Omental fat pad (tissue), 4 donors: ENCODE measurements at places on chromosomes 1 and 21. TPM values are rescaled to one million over a fixed set of nuclear protein-coding genes. Genes with fewer than 3 reads are reported as not detected.

Gene GNG4
- 0.93 TPM for total RNA-seq

Gene INKA2
- 8.8 TPM for total RNA-seq

Gene CNIH3
- 3.6 TPM for total RNA-seq

- DNase-seq: no peak
Observed at GRCh38 chr1:94121411-94121821, 468 bp upstream of the ABCA4 start.

DNA sequence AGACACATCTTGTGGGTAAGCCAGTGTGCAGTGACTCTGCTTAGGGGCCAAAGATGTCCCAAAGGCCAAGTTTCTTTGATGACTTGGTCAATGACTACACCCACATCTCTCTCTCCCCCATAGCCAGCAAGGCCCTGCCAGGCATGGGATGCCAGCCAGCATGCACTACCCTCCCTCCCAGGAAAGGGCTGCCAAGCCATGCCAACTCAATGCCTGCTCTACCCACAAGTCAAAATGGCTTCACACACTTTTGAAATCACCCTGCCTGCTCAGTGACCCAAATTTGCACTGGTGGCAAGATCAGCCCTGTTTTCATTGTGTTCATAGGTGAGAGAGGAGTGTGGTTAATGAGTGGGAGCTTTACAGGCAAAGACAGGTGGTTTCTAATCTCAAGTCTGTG, 112.5 kb downstream of the MATN1 start:
- DNase-seq: no peak

- no peak for DNase-seq
Observed at GRCh38 chr1:151585622-151586021, 26.2 kb upstream of the SNX27 start.

- DNase-seq: no peak
Observed at GRCh38 chr1:198492872-198493271, 47.6 kb downstream of the ATP6V1G3 start.

DNA sequence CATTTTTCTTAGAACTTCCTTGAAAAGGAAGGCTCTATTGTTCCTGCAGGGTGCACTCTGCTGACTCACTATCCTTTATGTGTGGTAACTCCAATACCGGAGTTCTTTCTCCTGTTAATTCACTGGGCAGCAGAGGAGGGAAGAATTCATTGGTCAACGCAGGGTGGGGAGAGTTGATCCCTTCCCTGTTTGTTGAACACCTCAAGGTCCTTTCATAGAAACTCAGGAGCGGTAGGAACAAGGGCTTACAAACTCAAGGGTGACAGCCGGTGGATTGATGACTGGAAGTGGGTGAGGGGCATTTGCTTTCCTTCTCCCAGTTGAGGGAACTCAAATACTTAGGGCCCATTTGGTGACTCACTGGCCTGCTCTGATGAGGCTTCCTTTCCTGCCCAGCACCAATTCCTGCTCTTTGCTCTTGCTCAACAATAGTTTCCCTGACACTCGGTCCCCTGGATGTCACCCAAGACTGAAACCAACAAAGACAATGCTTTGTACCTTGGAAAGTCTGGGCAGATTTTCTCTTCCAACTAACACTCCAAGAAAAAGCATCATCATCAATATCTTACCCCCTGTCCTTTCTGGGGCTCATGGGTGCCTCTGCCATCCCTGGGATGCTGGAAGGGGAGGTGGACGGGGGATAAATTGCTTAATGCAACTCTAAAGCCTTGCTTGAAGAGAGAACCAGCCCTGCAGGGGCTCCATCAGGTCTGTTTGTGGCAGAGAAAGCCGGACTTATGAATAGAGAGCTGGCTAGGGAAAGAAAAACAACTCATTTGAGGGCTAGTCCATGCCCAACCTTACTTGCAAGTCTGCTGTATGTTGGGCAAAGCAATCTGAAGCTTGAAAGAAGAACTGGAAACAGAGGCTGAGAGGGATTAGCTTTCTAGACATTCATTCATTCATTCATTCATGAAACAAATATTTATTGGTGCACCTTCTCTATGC, 9.3 kb downstream of the SLC26A9 start:
- DNase-seq: no peak

GRCh38 chr1:23370709-23371584, 1.3 kb upstream of the ZNF436 start:
- no peak for DNase-seq
